ENCODE measurements at places on chromosomes 13 and 19.

DNA sequence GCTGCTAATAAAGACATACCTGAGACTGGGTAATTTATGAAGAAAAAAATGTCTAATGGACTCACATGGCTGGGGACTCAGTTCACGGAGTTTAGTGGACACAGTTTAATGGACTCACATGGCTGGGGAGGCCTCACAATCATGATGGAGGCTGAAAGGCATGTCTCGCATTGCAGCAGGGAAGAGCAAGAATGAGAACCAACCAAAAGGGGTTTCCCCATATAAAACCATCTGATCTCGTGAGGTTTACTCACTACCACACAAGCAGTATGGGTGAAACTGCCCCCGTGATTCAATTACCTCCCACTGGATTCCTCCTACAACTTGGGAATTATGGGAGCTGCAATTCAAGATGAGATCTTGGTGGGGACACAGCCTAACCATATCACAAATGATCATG, 1181.2 kb downstream of the PCDH9 start:
- no peak for DNase-seq

DNA sequence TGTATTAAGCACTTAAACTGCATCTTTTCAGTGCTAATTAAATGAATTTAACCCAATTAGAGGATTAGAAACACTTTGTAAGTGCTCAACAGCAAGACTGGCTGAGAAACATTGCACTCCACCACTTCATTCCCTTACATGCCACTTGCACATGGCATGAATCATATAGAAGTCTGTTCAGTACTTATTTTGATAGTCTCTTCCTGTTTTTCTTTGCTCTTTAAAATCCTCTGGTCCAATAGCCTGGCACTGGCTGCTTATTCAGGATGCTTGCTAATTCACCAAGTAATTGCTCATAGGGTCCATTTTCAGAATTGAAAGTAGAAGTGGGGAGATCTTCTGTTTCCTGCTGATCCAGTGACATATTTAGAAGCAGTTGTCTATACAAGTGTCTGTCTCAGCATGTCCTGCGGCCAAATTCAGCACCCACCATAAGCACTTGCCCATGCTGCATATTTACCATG, 900.1 kb downstream of the PCDH9 start:
- no peak for DNase-seq

DNA sequence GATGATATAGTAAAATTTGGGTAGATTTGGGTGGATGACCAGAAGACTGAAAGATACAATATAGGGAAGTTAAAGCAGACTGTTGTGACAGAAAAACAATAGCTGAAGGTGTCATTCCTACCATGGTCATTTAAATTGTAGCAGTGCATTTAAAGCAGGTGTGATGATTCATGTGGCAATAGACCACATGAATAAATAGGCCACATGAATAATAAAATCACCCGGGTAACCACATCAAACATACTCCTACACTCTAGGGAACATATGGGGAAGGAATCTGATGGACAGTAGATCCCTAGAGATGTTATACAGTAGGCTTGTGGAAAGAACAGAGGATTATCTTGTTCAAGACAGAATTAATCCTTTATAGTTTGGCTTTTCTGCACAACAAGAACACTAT, 392.6 kb downstream of the SLITRK5 start:
- no peak for DNase-seq

- no peak for DNase-seq
These were observed 1.1 kb downstream of the STK24 start for GRCh38 chr13:98575904-98576199.

- no peak for DNase-seq
These were observed 10.7 kb downstream of the ELF1 start for GRCh38 chr13:41008349-41008980.

GRCh38 chr13:93698016-93698613, 471.5 kb downstream of the GPC6 start:
- no peak for DNase-seq

- no peak for DNase-seq
These were observed 9.3 kb upstream of the LAIR1 start for GRCh38 chr19:54373781-54374631.

DNA sequence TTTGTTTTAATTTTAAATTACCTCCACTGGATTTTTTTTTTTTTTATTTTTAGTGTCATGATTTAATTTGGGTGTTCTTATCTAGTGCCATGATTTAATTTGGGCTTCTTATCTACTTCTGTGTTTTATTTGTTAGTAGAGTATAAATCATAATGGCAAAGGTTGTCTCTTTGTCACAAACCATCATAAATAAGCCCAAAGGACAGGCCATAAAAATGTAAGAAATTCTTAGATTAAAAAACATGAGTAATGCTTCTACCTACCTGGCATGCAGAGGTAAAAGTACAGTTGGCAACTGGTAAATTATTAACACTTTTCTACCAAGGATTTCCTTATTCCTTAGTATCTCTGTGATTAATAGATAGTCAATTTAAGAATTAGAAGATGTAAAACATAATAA, 55.2 kb downstream of the ERCC5 start:
- DNase-seq, result no peak

DNA sequence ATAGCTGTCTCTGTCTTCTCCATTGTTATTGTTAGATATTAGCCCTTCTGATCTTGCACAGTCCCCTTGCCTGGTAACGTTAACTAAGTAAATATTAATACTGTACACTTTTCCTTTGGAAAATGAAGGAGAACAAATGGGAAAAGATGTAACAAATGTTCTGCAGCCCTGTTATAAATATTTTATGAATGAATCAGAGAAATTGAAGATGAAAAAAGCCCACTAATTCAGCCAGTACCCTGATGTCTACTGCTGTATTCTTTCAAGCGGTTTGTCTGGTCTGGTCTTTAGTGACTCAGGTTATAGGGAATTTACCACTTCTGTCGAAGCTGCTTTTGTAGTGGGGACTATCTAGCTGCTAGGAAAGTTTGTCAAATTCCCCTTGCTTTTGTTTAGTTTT, 121.0 kb downstream of the COG6 start:
- no peak for DNase-seq

- DNase-seq, result peak; percentile 21
These were observed 156.6 kb downstream of the TM9SF2 start for GRCh38 chr13:99657848-99658260.

DNA sequence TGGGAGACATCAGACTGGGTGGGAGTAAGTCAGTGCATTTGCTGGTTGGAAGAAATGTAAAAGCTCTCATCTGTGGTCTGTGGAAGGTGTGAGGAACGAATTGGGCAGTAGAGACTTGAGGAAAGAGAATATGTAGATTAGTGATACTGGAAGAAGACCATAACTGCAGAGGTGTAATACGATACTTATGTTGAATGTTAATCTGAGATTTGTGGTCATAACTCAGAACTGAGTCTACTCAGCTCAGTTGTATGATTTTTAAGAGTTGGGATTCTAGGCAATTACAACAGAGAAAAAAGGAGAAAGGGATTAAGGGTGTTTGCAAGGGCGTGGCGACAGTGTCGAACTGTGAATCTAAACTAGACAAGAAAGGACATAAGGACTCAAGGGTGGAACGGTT, 3.2 kb upstream of the IL17D start:
- DNase-seq, result no peak

GRCh38 chr19:33434886-33435705, 61.6 kb downstream of the CEBPG start:
- DNase-seq, result no peak

DNA sequence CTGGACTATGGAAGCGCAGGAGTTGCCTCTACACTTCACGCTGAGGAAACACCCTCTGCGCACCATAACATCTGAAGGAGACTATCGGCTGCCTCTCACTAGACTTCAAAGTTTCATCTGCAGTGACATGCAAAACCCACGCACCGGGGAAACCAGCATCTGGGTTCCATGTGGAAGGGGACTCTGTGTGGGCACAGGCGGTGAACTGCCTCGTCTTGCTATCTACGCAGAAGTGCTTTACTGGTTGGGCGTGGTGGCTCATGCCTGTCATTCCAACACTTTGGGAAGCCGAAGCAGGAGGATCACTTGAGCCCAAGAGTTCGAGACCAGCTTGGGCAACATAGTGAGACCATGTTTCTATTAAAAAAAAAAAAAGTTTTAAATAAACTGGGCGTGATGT, 116.4 kb downstream of the STK24 start:
- no peak for DNase-seq

- DNase-seq, result no peak
These were observed 35.2 kb downstream of the CACNG6 start for GRCh38 chr19:54026656-54027055.

DNA sequence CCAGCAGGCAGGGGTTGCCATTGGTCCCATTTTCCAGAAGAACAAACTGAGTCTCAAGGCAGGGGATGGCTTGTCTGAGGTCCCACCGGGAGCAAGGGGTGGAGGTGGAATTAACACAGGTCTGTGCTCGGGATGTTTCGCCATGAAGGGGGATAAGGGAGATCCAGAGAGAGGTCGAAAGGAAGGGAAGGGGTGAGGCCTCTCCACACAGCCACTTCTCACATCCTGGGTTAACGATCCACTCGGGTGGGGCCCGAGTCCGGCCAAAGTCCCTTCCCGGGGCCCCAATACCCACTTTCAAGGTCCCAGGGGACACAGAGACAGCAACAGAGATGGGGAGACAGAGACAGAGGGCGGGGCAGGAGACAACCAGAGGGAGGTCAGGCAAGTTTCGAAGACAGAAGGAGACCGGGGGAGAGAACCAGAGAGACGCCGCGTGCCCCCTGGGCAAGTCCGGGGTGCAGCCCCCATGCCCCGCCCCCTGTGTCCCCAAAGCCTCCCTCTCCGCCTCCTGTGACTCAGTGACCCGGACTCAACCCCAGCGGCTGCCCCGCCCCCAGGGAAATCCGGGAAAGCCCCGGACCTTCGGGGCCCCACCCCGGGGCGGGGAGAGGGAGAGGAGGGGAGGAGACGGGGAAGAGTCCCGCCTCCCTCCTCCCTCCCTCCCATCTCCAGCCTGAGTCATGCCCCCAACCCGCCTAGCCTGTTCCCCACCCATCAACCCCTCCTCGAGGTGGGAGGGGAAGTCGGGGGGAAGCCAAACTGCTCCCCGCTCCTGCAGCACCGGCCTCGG, 1.4 kb upstream of the BCL3 start:
- DNase-seq, result peak; percentile 93

- DNase-seq, result no peak
These were observed 15.3 kb downstream of the RAB3D start for GRCh38 chr19:11324079-11324661.

DNA sequence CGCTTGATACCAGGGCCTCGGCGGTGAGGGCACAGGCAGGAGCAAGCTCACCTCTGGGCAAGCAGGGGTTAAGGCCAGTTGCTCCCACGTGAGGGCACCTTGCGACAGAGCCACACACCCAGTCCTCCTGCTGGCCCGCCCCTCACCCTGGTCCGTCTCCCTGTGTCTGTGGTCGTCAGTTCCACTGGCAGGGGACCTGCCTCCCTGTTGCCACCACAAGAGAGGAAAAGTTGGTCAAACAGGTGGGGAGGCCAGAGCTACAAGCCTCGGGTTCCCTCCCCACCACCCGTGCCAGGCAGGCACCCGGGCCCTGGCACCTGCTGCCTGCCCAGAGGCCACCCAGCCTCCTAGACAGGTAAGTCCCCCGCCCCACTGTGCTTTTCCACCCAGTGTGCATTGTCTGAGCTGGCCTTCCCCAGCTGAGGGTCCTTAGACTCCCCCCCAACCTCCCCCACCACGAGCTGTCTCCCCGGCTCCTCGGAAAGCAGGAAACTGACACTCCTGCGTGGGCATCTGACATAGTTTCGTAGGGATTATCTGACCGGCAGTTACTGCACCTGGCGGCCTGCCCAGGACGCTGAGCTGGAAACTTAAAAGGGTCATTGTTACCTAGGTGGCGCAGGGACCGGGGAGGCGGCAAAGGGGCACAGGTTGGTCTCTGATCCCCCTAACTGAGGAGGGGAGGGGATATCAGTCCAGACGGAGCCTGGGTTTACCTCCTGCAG, at the start of gene TJP3:
Gene TJP3, plus strand, starts transcription at position 178 of the 725 bp plus-strand sequence. CDS start 20,049 bp downstream, outside the sequence.
- DNase-seq, result no peak

GRCh38 chr13:79466872-79467271, 14.1 kb upstream of the NDFIP2 start:
- no peak for DNase-seq

GRCh38 chr13:33409673-33410510, 124.3 kb upstream of the STARD13 start:
- DNase-seq, result no peak

GRCh38 chr13:66577358-66577757, 652.8 kb downstream of the PCDH9 start:
- DNase-seq, result no peak
